ENCODE measurements at places on chromosomes 6 and 20.

DNA sequence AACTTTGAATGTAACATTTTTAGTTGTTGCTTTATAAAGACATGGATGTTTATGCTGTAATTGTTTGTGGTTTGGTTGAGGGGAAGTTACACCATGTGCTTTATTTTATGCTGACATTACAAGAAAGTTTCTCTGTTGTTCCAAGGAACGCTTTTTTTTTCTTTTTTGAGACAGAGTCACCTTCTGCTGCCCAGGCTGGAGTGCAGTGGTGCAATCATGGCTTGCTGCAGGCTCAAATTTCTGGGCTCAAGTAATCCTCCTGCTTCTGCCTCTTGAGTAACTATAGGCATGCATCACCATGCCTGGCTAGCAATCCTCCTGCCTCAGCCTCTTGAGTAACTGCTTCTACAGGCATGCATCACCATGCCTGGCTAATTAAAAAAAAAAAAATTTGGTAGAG is 21.0 kb upstream of the IFNGR1 start:
- DNase-seq, result peak; percentile 50

GRCh38 chr6:151142676-151143075 is 97.1 kb upstream of the AKAP12 start:
- peak; percentile 8 for DNase-seq

GRCh38 chr6:124964764-124965105 is 2.5 kb downstream of the RNF217 start:
- DNase-seq, result no peak

DNA sequence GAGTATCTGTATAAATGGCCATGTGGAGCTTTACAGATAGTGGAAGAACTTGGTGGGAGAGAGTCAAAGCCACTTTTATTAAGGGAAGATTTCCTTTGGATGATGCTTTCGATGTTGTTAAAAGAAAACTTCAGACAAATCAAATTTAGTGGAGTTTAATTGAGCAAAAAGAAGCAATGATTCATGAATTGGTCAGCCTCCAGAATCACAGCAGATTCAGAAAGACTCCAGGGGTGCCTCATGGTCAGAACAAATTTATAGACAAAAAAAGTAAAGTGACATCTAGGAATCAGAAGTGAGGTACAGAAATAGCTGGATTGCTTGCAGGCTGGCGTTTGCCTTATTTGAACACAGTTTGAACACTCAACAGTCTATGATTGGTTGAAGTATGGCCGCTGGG is 5.3 kb upstream of the CGA start:
- no peak for DNase-seq

GRCh38 chr6:157172830-157173536 is 150.3 kb downstream of the TMEM242 start:
- no peak for DNase-seq

DNA sequence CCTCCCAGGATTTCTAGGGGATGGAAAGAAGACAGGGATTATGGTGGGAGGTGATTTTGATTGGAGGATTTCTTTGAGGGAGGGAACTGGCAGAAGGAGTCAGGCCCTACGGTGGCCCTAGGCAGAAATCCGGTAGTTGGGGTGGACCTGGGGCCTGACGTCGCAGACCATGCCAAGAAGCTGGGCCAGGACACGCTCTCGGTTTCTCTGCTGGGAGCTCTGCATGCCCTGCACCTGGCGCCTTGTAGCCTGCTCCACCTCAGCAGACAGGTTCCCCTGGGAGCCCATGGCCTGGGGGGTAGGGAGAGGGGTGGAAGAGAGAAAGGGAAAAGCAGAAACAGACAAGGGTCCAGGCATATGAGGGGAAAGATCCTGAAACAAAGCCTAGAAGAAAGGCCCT is 1.1 kb downstream of the ATP6V1G2 start:
- no peak for DNase-seq

DNA sequence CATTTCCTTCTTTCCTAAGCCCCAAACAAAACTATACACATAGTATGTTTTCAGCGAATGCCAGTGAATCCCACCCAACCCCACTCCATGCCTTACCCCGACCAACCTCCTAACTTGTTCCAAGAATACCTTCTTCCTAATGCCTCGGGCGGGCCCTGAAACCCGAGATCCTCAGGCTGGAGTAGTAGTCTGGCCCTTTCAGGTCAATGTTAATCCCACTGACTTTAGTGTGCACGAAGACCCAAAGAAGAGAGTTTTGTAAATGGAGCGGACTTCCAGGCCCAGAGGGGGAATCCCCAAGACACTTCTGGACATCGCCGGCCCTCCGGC is 394 bp downstream of the YIPF3 start:
- DNase-seq, result no peak

DNA sequence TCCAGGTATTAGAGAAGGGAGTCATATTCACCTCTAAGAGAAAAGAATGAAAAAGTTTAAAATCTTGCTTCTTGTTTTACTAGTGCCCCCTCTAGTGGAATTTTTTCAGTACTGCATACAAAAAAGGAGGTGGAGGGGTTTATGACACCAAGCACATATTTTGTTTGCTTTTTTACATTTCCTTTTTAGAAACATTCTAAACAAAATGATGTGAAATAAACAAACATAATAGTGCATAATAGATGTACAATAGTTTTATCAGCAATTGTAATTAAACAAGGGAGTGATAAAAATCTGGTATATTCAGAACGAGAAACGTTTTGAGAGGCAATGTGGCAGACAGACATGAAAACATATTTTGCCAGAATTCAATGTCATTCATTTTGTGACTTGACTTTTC is 111.0 kb upstream of the TFAP2D start:
- peak; percentile 19 for DNase-seq

GRCh38 chr6:75893058-75893775 is 144.2 kb downstream of the MYO6 start:
- peak; percentile 62 for DNase-seq

DNA sequence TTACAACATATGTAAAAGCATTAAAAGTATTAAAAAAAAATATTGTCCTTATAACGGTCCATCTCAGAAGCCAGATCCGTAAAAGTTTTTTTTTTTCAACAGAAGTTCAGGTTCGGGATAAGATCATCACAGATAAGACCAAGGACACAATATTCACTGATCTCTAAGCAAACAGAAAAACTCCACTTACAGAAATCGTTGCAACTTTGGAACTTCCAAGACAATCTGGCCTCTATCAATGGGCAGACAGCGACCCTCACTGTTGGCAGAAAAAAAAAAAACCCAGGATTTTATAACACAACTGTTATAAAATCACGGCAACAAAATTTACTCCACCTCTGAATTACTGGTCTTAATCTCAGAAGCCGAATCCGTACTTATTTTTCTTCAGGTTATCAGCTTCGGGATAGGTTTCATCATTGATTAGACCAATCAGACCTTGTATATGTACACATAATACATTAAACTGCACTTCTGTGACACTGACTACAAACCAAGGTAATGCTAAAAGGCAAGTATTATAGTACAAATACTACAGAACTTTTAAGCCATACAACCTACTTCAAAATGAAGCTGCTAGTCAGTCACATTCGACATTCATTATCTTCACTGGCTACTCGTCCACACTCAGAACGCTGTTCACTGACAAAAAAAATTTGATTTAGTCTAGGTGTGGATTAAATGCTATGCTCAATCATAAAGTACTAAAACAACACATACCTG is 34.7 kb upstream of the SYNCRIP start:
- no peak for DNase-seq

- no peak for DNase-seq
These were observed 162.8 kb downstream of the BTBD9 start for GRCh38 chr6:38476888-38477287.

DNA sequence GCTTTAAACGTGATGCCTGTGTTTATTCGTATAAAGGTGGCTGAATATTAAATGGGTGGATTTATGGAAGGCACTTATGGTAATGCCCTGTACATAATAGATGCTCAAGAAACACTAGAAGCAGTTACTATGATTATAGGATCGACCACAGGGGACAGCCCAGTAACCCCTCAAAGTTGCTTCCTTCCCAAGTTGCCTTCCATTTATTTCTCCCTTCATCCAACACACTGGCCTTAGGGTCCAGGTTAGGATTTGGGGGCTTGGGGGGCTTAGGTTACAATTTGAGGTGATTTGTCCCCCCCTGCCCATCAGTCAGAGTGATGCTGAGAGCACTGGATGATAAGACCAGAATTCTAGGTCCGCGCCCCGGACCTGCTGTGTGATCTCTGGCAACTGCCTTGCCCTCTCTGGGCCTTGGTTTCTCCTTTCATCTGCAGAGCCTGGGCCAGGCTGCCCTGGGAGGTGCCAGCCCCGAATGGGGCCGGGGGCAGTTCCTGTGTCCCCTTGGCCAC is 101.5 kb downstream of the CEBPB start:
- DNase-seq, result no peak

DNA sequence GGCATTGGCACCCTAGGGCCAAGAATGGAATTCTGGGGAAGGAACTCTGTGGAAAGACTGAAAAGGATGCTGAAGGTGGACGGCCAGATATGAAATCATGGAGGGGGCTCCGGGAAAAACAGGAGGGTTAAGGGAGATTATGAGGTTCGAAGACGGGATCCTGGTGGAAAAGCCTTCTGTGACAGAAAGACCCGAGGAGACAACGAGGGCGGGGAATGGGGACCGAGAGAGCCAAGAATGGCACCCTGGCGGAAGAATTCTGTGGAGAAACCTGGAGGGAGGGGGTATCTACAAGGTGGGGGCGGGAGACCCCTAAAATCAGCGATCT is 426 bp downstream of the TRMT6 start:
- no peak for DNase-seq

GRCh38 chr20:20206788-20207187 is 154.5 kb downstream of the CFAP61 start:
- DNase-seq, result peak; percentile 84

All from MM.1S (cell line).